ENCODE measurements at places on chromosomes 6 and 20.

GRCh38 chr6:15938107-15938506 is 190.8 kb upstream of the MYLIP start:
- no peak for DNase-seq

GRCh38 chr6:16057446-16057845 is 71.4 kb upstream of the MYLIP start:
- DNase-seq = no peak

GRCh38 chr6:139270249-139270648 is 21.5 kb downstream of the TXLNB start:
- no peak for DNase-seq

DNA sequence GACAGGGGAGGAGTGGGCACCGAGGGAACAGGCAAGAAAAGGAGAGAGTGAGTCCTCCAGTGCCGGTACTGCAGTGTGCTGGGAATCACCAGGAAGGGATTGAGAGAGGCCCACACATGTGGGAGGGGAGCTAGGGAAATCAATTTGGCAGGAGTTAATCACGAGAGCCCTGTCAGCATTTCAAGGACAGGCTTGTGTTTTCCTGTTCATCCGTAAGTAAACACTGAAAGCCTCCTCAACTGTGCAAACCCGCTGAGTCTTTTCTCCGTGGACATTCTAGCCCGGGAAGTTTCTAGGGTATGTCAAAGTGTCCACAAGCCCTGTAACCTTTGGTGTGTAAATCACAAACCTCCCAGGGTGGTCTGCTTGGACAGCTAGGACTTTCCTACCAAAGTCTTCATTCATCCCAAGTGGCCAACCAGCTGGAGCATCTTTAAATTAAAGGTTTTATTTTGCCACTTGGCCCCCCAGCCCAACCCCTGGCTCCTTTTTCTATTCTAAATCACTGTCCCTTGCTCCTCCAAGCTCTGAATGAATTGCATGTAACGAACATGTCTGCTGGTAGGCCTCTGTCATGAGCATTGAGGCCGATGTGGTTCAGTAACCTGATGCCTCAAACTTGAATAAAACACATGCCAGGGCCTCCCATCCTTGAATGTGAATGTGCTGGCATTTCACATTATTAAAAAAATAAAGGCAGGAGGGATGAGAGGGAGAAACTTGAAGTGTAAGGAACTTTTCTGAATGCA is 149.1 kb downstream of the ZNF217 start:
- DNase-seq = no peak

- no peak for DNase-seq
Measured at GRCh38 chr6:100160930-100161329, 166.9 kb upstream of the MCHR2 start.

DNA sequence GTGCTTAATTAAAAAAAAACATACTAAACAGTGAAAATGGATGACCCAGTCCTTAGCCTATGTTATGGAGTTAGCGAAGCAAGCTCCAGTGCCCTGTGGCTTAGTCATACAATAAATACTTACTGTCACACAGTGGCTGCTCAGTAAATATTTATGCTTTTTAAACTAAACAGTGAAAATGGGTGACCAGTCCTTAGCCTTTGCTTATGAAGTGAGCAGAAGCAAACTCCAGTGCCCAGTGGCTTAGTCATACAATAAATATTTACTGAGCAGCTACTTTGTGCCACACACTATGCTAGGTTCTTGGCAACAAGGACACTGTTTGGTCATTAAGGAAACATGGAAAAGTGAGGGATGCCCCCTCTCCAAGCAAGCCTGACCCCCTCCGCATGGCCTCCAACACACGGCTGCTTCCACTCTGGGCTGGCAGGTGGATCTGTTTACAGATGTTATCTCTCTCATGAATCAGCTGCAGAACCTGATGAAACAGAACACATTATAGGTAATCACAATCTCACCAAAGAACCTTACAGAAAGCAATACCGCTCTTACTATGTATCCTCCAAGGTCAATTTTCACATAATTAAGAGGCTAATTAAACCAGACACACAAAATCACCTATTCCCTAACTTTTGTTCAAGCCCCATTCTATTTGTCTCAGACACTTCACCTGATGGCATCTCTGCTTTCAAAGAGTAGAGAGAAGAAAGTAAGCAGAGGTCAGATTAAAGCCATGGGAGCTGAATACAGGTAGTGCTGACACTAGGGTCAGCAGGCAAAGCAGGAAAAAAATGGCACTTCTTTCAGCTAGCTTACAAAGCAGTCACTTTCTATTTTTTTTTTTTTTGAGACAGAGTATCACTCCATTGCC is 27.3 kb downstream of the CDK5RAP1 start:
- DNase-seq = no peak

DNA sequence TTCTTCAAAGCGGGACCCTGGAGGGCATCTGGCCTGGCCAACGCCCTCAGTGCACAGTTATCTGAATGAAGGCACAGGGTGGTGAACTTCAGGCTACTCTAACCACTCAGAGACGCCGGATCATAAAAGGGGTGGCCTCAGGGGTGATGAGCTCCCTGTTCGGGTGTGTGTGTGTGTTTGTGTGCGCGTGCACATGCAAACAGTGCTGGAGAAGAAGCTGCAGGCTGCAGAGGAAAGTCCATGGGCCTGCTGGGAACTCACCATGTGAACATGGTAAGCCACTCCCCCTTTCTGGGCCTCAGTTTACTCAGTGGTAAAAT is 42.0 kb downstream of the KIAA1755 start:
- no peak for DNase-seq

GRCh38 chr6:30821862-30822784 is 62.2 kb upstream of the DDR1 start:
- DNase-seq = no peak

DNA sequence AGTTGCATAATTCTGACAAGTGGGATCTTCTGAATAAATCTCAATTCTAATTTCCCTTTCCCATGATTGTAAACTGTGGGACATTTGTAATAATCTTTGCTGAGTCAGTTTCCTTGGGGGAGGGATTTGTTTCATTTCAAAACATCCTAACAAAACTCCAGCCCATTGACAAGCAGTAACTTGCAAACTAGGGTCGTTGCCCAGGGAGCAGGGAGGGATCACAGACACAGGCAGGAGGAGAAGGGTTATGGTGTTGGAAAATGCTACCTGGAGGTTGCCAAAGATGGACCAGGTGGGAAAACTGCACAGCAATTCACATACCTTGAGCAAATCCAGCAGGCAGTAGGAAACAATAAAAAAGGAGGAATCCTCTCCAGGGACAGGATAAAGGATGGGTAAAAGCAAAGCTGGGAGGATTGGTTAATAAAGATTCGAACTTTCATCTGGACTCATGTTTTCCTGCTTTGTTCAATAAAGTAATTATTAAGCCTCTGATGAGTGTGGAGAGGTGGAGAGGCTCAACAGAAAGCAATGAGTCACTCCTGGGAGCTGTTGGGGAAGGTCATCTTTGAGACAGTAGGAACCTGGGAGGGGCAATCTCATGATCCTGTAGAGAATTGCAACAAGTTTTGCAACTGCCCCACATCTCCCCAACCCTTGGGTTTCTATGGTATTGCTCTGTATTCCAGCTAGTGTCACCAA is 87.3 kb upstream of the AKIRIN2 start:
- DNase-seq = peak; percentile 48

GRCh38 chr6:153787341-153787606 is 251.8 kb upstream of the OPRM1 start:
- DNase-seq = no peak

DNA sequence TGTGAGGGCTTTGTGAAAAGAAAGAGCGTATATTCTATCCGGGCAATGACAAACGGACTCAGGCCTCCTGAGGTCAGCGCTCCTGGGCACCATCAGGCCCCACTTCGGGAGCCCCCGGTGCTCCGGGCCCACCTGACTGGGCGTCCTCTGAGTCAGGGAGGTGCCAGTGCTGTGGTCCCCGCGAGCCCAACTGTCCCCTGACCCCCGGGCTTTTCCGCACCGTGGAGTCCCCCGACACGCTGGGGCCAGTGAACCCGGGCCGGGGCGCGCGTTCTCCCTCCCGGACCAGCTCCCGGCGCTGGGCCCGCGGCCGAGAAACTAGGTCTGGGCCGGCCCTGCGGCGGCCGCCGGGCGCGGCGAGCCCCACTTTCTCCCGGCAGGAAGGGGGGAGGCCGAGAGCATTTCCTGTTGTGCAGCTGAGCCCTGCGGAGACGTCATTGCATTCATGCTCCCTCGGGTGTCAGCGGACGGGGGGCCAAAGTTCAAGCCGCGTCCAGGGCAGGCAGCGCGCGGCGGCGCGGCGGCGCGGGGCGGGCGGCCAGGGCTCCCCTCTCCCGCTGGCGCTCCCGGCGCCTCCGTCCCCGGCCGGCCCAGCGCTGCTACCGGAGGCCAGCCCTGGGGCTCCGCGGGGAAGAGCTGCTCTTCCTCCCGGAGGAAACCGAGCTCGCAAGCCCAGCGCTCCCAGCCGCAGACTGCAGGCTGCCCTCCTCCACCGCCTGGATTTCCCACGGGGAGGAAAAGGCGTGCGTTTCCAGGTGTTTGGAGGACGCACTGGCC is 18.3 kb downstream of the HIVEP2 start:
- DNase-seq = peak; percentile 84

GRCh38 chr20:52172392-52173047 is 19.1 kb downstream of the ZFP64 start:
- no peak for DNase-seq

GRCh38 chr6:125940247-125941041 is 16.1 kb upstream of the HINT3 start:
- DNase-seq = no peak

GRCh38 chr6:115319823-115320222 is 740.9 kb downstream of the FRK start:
- DNase-seq = no peak

GRCh38 chr6:14464716-14465115 is 347.1 kb downstream of the CD83 start:
- no peak for DNase-seq

DNA sequence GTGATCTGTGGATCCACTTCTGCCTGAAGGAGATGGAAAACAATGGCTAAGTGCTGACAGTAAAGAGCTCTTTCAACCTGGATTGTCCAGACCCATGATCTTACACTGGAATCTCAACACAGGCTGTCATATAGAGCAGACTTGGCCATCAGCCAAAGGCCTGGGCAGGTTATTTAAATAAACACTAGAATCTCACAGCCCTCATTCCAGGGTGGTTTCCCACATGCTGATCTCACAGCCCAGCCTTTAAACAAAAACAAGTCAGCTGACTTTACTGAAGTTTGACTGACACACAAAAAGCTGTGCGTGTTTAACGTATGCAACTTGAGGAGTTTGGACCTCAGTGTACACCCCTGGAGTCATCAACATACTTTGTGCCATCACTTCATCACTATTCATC is 28.4 kb downstream of the SYNDIG1 start:
- peak; percentile 11 for DNase-seq

DNA sequence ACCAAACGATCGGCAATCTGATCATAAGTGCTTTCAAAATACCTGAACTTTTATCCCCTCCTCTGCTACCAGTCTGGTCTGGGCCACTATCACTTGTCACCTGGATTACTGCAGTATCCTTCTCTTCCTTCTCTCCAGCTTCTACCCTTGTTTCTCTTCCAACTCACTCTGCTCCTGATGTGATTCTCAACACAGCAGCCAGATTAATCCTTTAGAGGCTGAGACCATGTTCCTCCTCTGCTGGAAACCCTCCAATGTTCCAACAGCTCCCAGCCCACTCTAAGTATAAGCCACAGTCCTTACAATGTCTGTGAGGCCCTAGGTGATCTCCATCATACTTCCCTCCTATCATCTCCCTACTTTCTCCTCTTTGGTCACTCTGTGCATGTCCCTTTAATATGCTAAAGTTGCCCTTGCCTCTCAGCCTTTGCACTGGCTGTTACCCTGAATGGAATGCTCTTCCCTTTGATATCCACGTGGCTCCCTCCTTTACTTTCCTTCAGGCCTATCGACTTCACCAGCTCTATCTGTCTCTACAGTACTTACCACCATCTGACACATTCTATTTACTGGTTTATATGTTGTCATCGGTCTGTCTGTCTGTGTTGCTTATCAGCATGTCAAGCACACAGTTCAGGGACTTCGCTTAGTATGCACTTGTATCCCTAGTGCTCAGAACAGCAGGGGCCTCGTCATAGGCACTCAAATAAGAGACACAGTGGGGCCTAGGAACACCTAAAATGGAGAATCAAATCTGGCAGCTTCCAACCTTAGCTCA is 35.0 kb upstream of the RNF24 start:
- no peak for DNase-seq

DNA sequence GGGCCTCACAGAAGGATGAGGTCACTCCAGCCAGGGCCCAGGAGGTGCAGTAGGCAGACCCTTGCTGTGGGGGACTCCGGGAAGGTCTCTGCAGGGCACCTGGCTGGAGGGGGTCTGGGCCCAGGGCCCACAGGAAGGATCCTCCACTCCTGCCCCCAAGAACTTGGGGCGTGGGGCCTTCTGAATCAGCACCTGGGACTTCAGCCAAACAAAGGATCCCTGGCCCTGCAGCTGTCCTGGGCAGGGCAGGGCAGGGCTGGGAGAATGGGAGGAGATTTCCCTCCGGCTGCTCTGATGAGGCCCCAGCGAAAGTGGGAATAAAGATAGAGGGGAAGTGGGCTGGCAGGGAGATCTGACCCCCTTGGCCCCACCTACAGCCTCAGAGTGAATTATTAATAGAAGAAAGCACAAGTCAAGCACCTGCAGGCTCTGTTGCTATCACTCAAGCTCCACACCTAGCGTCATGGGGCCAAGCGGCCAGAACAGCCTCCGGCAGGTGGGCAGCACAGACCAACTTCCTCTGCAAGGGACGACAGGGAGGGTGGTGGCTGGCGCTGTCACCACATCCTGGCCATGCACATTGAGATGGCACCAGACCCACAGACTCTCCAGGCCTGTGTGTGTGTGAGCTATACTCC is 61.6 kb upstream of the MRPS10 start:
- peak; percentile 26 for DNase-seq

DNA sequence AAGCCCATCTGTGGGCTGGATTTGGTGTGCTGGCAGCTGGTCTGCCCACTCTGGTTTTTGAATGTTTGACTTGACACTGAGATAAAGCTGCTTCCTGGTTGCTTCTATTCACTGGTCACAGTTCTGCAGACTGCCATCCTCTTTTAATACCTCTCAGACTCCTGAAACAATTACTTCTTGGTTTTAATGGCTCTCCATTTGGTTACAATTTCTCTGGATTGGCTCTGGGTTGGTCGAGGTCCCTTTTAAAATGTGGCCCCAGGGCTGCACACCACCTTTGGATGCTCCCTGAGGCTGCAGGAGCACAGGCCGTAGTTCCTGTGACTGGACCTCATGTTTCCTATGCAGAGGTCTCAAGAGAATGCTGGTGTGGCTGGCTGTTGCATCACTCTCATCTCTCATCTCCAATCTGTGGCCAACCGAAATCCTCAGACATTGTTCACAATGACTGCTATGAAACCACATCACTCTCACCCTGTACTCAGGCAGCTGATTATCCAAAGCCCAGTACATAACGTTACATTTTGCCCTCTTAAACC is 98.5 kb downstream of the INSM1 start:
- peak; percentile 87 for DNase-seq

GRCh38 chr20:11654766-11655165 is 262.9 kb upstream of the BTBD3 start:
- DNase-seq = no peak

- DNase-seq = no peak
Measured at GRCh38 chr20:9617940-9618339, 103.5 kb downstream of the LAMP5 start.

- no peak for DNase-seq
Measured at GRCh38 chr20:3183896-3184612, 10.7 kb upstream of the LZTS3 start.

GRCh38 chr6:102355578-102355977 is 962.1 kb downstream of the GRIK2 start:
- no peak for DNase-seq

- peak; percentile 69 for DNase-seq
Measured at GRCh38 chr6:227074-227782, 65.1 kb upstream of the DUSP22 start.

All from skeletal muscle cell (primary cell).